Transverse colon (tissue), 4 donors: ENCODE measurements at places on chromosomes 7 and 10.

- DNase-seq, result no peak
Observed at GRCh38 chr10:79187121-79187940, 118.6 kb downstream of the ZMIZ1 start.

- DNase-seq, result no peak
Observed at GRCh38 chr10:76615049-76615448, 1022.6 kb downstream of the KCNMA1 start.

DNA sequence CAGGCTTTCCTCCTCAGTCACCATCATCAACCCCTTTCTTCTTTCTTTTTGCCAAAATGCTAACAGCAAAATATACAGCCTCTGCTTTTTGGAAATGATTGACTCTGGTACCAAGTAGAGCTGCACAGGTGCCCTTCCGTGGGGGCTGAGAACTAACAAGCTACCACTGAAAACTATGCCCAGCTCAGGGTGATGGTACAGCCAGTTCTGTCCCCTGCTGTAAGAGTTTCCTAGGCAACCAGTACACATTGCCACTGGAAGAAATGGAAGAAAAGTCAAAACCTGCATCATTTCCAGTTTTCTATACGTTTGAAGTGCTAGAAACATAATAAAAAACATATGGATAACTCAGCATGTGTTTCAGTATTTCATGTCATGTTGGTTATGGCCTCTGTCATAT lies 297.5 kb downstream of the PRKG1 start:
- no peak for DNase-seq

GRCh38 chr7:151086802-151087244 lies 548 bp downstream of the AGAP3 start:
- DNase-seq, result peak; percentile 35

DNA sequence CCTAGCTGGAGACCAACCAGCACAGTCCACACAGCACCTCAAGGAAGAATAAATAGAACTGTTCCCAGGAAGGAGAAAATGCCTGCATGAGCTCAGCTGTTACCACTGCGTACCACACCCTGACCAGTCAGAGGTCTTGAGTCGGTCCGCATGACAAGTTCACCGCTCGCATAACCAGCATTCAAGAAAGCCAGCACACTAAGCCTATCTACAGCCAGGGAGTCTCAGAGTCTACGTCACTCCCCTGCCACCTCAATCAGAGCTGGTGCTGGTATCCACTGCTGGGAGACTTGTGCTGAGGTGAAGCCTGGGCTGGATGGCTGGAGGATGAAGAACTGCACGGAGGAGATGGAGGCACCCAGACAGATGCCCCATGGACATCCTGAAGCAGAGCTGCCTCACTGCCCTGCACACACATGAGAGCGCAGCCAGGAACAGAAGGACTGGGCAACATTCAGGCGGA lies 19.6 kb downstream of the AKR1C1 start:
- no peak for DNase-seq

DNA sequence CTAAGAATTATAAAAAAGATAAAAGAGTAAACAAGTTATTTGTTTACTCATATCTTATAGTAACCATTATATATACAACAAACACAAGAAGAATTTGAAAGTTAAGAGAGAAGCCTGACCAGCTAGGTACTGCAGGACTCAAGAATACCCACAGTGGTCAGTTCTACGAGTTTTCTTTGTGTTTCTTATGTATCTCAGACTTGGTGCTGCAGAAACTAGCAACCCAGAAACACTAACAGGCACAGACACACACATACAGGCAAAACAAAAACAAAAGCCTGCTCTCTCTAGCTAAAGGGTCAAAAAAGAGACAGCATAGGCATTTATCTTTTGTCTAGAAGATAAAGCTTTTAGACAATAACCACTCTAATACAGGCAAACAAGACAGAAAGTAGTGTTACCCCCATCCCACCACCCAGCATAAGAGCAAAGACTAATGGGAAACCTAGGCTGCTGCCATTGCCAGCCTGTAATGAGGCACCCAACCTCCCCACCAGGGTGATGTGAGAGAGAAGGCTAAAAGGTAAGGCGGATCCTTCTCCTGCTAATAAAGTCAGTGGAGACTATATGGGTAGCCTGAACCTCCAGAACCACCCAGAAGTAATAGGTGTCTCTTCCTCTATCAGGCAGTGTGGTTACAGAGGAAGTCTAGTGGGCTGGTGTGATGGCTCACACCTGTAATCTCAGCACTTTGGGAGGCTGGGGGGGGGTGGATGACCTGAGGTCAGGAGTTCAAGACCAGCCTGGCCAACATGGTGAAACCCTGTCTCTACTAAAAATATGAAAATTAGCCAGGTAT lies 113.9 kb downstream of the DNAJC1 start:
- DNase-seq, result no peak

DNA sequence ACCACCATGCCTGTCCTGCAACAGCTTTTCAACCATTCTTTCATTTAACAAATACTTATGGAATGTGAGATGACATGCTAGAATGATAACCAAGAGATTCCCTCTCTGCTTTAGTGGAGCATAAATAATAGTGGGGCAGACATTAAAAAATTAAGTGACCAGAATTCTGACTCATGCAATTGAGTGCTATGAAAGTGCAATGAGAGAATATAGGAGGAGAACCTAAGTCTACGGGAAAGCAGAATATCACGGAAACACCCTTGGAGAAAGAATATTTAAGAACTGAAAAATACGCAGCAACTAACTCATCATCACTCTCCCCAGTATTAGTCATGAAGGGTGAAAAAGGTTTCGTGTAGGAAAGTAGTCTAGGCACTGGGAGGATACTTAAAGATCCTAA lies 7.1 kb downstream of the KIF5B start:
- DNase-seq, result no peak

GRCh38 chr7:43113622-43114457 lies 1.4 kb downstream of the HECW1 start:
- DNase-seq, result no peak

GRCh38 chr7:22192801-22193200 lies 164.2 kb downstream of the RAPGEF5 start:
- no peak for DNase-seq

DNA sequence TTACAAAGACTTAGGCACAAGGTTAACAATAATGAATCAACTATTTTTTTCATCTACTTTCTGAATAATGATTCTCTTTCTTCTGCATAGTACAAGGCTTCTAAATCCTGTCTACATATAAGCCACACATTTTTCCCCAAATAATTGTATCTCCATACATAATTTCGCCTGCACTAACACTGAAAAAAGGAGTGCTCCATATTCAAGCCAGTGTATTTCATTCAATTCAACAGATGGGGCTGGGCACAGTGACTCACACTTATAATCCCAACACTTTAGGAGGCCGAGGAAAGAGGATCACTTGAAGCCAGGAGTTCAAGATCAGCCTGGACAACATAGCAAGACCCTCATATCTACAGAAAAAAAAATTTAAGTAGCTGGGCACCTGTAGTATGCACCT lies 86.0 kb upstream of the ZNF800 start:
- DNase-seq, result no peak

GRCh38 chr7:82542665-82543064 lies 99.1 kb upstream of the CACNA2D1 start:
- DNase-seq, result no peak

DNA sequence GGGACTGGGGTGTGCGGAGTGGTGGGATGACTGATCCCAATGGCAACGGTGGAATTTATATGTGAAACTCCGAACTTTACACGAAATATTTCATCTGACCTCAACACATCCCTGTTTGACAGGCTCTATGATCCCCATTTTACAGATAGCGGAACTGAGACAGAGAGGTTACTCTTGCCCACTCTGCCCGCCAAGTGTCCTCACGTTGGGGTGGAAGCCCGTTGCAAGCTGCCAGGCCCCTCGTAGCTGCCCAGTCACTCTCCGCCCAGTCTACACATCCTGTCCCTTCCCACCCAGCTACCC lies 397 bp upstream of the NFE2L3 start:
- no peak for DNase-seq

- no peak for DNase-seq
Observed at GRCh38 chr10:104351061-104351702, 2.5 kb upstream of the CFAP58 start.

DNA sequence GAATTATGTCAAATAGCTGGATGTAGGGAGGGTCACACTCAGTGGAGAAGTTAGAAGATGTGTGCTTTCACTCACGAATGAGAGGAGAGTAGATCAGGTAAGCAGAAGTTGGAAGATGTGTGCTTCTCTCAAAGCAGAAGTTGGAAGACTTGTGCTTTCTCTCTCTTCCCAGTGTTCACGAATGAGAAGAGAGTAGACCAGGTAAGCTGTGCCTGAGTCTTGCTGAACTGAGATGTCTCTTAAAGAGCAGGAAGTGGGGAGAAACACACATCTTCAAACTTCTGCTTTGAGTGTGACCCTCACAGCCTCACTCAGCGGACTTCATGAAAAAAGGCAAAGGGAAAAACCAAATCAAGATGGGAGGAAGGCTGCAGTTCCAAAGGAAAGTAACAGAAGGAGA lies 7.0 kb upstream of the TMEM243 start:
- DNase-seq, result no peak

GRCh38 chr10:127978481-127978880 lies 71.6 kb downstream of the PTPRE start:
- no peak for DNase-seq

GRCh38 chr10:120977897-120978296 lies 126.7 kb downstream of the WDR11 start:
- DNase-seq, result no peak

- no peak for DNase-seq
Observed at GRCh38 chr10:7397049-7398035, 13.5 kb downstream of the SFMBT2 start.

DNA sequence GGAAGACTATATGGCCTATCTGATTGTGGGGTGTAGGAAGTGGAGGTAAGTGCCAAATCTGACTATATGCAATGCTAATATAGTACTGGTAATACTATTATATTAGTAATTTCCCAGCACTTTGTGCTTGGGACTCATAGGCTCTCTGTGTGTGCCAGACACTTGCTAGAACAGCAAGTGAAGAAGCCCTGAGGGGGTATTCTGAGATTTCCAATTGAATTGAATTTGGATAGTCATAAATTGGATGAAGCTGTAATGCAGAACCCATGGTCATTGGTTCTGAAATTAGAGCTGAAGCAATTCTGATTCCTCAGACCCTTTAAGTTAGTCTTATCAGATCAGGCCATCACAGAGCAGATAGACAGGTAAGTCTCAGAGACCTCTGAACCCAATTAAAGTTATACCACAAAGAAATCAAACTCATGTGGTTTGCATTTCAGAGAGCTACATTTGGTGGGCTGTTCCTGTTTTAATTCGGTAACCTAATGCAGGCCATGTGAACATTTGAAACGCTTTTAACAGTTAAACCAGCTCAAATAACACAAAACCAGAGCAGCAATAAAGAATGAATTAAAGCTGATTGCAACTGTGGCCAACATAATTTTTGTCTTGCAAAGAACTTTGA lies 179.5 kb downstream of the CREB5 start:
- DNase-seq, result no peak

DNA sequence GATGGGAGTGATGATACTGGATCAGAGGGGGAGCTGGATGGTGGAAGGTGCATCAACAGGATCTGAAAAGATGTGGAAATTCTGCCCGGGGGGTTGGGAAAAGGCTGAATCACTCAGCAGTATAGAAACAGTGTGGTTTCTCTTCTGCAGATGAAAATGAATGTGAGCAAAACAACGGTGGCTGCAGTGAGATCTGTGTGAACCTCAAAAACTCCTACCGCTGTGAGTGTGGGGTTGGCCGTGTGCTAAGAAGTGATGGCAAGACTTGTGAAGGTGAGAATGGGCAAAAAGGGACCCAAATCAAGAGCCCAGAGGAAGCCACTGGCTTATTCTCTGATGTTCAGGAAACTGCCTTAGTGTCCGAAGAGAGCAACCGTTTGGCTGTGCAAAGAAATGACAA lies 12.9 kb downstream of the OIT3 start:
- DNase-seq, result no peak

DNA sequence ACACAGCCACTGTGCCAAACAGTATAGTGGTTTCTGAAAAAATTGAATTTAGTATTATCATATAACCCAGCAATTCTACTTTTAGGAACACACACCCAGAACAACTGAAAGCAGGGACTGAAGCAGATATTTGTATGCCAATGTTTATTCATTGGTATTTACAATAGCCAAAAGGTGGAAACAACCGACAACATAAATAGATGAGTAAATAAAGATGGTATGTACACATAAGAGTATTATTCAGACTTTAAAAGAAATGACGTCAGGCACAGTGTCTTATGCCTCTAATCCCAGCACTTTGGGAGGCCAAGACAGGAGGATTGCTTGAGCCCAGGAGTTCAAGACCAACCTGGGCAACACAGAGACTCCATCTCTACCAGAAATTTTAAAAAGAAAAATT lies 7.2 kb downstream of the CDCA7L start:
- DNase-seq, result no peak

DNA sequence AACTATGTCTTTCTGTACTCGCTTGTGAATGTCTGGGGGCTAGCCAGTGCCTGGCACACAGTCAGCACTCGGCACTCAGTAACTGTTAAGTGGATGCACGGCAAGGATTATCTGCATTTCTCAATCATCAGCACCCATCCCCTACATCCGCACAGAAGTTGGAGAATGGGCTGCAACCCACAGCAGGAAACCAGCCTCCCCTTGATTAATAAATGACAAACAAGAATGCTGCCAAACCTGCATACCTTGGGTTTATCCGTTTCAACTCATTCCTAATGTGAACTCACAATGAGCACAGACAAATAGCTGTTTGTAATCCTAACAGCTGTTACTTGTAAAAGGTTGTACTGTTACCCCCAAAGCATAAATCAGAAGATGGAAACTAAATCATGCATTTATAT lies 28.9 kb downstream of the PPP1R3C start:
- DNase-seq, result no peak

- no peak for DNase-seq
Observed at GRCh38 chr10:126659750-126660149, 10.7 kb downstream of the C10orf90 start.

DNA sequence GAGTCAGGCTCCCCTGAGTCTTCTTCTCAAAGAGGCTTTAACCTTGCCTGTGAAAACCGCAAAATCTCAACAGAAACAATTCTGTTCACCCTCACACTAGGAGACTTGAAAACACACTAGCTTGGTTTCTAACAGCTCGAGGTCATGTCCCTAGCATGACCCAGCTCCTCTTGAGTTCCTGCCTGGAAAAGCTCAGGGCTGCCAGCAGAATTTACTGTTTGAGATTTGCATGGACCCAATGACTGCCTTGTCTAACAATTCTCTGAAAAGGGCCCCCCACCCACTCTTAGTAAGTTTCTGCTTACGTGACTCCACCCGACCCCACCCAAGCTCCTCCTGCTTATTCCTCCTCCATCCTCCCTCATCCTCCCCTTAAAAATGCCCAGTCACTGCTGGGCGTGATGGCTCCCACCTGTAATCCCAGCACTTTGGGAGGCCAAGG lies 85.1 kb upstream of the KMT2C start:
- no peak for DNase-seq

GRCh38 chr7:81709836-81710235 lies 60.0 kb downstream of the HGF start:
- no peak for DNase-seq

GRCh38 chr10:102313221-102313896 lies 68.0 kb downstream of the GBF1 start:
- no peak for DNase-seq

- no peak for DNase-seq
Observed at GRCh38 chr10:125169915-125170314, 9.6 kb upstream of the CTBP2 start.
